ENCODE measurements at places on chromosomes 11 and 22.

GRCh38 chr22:48950151-48950915, 877.3 kb downstream of the BRD1 start:
- no peak for DNase-seq

DNA sequence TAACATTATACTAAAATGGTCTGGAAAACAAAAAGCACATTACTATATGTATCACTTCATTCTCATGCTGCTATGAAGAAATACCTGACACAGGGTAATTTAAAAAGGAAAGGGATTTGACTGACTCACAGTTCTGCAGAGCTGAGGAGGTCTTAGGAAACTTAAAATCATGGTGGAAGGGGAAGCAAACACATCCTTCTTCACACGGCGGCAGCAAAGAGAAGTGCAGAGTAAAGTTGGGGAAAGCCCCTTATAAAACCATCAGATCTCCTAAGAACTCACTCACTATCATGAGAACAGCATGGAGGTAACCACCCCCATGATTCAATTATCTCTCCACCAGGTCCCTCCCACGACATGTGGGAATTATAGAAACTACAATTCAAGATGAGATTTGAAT, 60.0 kb downstream of the FAM181B start:
- DNase-seq: no peak

GRCh38 chr11:27545946-27546345, 39.4 kb upstream of the LIN7C start:
- no peak for DNase-seq

GRCh38 chr11:75663808-75664207, 5.0 kb downstream of the MAP6 start:
- no peak for DNase-seq

DNA sequence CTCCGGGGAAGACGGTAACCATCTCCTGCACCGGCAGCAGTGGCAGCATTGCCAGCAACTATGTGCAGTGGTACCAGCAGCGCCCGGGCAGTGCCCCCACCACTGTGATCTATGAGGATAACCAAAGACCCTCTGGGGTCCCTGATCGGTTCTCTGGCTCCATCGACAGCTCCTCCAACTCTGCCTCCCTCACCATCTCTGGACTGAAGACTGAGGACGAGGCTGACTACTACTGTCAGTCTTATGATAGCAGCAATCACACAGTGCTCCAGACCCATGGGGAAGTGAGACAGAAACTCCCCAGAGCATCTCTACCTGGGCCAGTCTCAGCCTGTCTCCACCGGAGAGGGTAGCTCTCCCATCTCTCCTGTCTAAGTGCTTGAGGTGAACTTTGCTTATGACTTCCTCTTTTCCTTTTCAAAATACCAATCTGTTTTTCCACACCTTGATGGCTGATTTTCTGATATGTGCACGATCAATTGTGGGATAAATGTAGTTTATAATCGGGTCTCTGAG, 48.5 kb upstream of the VPREB1 start:
- no peak for DNase-seq

DNA sequence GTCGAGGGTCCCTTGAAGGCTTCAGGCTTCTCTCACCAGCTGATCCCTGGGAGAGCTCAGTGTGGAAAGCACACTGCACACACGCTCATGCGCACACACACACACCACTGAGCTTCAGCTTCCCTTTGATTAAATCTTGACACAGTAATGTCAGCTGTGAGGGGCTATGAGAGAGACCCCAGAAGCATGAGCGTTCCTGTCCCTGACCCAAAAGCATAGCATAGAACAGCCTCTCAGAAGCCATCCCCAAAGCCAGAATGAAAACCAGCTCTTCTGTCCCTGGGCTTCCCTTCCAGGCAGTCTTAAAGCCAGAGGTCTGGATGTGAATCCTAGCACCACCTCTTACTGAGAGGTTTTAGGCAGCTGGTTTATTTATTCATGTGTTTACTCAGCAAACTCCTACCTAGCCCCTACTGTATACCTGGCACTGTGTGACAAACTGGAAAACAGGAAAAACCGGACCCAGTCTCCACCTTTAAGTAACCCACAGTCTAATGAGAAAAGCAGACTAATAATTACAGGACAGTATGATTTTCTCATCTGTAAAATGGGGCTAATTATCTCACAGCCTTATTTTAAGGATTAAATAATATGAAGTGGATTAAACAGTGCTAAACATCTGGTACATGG, 15.9 kb downstream of the GALNT18 start:
- no peak for DNase-seq

GRCh38 chr11:6660712-6661111, 5.1 kb upstream of the DCHS1 start:
- no peak for DNase-seq

- DNase-seq: no peak
These were observed 14.8 kb downstream of the FAM181B start for GRCh38 chr11:82718821-82719220.

DNA sequence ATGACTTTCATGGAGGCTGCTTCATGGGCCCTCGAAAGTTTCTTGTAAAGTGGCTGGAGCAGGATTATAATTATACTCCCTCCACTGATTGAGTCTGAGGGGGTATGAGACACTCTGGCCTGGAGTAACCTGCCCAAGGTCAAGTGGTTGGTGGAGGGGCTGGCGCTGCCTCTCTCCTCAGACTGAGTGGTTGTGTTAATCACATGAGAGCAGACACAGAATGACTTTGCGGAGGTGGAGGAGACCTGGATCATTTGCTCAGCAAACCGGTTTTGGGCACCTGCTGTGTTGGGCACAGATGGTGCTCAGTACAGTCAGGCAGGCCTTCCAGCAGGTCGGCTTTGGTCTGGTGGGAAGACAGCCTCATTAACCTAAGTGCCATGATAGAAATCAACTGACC, 11.8 kb downstream of the BCR start:
- no peak for DNase-seq

DNA sequence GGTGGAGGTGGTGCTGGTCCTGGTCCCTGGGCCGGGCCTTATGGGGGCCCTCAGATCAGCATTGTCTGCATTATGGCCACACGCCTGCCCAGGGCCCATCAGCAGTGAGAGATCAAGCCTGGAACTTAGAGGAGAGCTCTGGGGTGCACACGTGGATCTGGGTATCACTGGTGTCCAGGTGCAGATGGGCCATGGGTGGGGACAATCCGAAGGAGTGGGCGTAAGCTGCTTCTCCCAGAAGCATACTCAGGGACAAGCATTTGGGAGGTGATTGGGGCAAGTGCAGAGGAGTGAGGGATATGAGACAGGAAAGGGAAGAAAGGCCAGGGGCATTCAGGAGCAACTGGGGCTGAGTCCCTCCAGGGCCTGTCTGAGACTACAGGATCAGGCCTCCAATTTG, 84.3 kb downstream of the CSNK2A3 start:
- no peak for DNase-seq

DNA sequence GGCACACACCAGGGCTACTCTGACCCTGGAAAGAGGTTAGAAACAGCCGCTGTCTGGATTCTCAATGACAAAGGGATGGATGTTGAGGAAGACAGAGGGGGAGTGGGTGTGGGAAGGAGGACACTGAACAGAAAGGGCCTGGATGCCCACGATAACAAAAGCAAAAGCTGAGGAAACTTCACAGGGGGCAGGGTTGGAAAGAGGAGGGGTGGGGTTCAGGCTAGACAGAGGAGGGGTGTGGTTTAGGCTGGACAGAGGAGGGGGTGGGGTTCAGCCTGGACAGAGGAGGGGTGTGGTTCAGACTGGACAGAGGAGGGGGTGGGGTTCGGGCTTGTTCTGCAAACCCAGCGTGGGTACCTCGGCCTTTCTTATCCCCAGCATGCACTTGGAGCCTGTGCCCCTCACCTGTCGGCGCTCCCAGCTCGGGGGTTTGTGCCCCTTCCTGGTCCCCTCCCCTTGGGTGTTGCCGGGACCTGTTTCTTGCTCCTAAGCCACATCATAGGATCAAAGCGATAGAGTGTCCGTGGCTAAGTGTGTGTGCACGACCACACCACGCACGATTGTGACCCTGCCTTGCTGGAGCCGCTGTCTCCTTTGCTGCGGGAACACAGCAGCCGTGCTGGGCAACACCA, 75.6 kb downstream of the BRD1 start:
- no peak for DNase-seq

GRCh38 chr11:23359297-23359696, 499.0 kb upstream of the CCDC179 start:
- no peak for DNase-seq

GRCh38 chr11:1767399-1768140, 3.8 kb upstream of the CTSD start:
- no peak for DNase-seq

DNA sequence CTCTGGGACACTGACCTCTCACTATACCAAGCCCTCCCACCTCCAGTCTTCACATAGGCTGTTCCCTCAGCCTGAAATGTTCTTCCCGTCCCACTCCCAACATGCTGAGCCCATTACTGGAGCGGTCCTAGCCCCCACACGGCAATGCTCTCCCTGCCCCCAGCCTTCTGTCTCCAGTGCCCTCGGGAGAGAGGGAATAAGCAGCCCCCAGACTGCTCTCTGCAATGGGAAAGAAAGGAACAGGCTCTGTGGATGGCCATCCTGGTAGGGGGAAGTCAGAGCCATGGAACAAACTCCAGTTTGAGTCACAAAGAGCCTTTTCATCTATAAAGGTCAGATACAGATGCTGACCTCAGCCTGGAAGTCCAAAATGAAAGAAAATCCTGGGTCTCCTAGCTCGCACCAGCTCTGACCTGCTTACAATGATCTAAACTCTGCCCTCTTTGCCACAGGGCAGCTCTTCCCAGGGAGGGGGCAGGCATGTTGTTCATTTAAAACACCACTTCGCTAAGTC, 62.6 kb downstream of the FLRT1 start:
- no peak for DNase-seq

DNA sequence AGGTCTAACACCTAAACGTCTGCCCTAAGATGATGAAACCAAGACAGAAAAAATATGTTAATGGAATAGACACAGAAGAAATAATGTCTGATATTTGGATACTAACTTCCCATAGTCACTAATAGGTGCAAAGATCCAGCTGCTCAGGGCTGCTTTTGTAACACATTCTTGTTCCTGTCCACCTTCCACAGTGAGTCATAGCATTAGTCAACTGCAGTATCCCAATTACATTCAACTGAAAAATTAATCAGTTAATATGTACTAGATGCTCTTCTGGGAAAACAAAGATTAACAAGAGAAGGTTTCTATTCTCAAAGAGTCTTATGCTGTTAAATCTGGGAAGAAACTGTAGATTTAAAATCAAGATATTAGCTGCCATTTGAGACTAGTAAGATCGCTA, 47.6 kb downstream of the HEPHL1 start:
- DNase-seq: no peak

DNA sequence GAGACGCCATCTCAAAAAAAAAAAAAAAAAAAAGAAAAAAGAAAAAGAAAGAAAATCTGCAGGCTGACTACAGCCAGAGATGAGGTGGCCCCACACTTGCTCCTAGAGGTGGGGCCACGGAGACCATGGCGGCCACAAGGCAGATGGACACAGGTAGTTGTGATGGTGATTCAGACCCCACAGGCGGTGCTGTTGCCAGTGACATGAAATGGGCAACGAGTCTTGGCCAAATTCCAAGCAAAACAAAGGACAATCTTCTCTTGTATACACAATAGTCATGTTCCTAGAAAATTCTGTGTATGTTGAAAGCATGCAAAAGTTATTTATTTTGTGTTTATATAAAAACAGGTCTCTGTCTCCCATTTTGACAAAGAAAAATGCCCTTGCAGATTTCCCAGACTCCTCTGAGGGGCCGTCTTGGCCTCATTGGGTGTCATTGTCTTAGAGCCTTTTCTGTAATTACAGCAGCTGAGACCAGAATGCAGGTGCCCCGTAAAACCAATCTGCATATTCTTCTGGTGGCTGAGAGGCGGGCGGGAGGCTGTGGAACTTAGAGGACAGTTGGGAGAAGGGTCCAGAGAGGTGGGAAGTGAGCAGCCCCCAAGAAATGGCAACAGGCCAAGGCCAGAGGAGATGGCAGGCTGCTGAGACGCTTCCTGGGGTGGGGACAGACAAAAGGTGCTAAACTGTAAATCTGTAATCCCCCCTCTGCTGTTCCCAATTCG, 22.5 kb upstream of the DAGLA start:
- DNase-seq: no peak

DNA sequence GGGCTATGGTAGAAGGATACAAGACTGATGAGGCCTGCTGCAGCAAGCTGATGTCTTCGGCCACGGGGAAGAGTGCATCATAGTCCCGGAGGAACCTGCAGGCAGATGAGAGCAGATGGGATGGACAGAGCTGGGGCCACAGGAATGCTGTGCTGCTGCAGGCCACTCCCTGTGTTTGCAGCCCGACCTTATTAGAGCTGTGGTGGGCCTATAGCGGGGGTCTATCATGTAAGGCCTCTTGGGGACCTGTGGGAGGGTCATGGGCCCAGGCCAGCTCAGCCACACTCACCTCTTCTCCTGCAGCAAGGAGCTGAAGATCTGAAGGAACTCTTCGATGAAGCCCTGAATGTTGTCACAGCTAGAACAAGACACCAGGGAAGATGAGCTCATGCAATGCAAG, 31.9 kb downstream of the ASCC2 start:
- no peak for DNase-seq

- DNase-seq: no peak
These were observed 49.6 kb upstream of the ALKBH3 start for GRCh38 chr11:43830928-43831440.

GRCh38 chr11:27353593-27354358, 9.2 kb downstream of the CCDC34 start:
- no peak for DNase-seq

GRCh38 chr11:121615501-121615900, 162.7 kb upstream of the SORL1-AS1 start:
- DNase-seq: no peak

DNA sequence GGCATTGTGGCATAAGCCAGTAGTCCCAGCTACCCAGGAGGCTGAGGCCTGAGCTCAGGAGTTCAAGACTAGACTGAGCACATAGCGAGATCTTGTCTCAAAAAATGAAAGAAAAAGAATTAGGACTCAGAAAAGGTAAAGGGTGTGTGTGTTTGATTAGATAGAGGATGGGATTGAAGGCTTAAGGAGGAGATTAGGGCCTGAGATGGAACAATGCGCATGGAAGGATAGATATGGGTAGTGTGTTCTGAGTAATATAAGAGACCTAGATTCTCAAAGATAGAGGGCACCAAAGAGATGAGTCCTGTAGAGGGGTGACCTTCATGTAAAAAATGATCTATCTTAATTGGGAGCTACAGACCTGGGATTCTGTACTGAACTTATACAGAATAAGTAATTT, 17.3 kb upstream of the RAB30 start:
- DNase-seq: no peak

DNA sequence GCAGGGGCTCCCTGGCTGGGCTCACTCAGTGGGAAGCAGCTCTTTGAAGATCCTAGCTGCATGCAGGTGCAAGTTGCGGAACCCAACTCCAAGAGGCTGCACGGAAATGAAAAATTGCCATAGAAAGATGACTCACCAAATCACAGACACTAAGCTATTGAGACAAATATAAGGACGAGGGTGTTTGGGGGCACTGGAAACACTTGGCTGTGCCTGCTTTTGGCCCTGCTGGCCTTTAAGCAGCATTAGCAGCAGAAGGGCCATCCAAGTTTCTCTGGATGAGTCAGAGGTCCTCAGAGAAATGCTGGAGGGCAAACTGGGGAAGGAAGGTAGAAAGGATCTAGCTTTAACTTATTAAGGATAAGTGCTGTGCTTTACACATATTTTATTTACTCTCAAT, 282.3 kb downstream of the KIRREL3 start:
- no peak for DNase-seq

All from effector CD4-positive, alpha-beta T cell (primary cell).